ENCODE measurements at places on chromosomes 1 and 21.

GRCh38 chr1:21687081-21687529 is 17.9 kb upstream of the RAP1GAP start:
- no peaks in the 10 kb centered on the region for H3K36me3 ChIP-seq
- H3K27me3 ChIP-seq = no peaks in the 10 kb centered on the region
- no peaks in the 10 kb centered on the region for H3K4me1 ChIP-seq
- no peak overlapping the region for H3K4me3 ChIP-seq

GRCh38 chr1:222464841-222465210 is 83.1 kb downstream of the HHIPL2 start:
- H3K27me3 ChIP-seq = no peaks in the 10 kb centered on the region
- H3K36me3 ChIP-seq = no peaks in the 10 kb centered on the region
- peaks cover 2% of the 10 kb centered on the region for H3K4me1 ChIP-seq
- DNase-seq = peak; percentile 31

GRCh38 chr1:202987922-202988583 is 19.1 kb upstream of the TMEM183A start:
- H3K4me1 ChIP-seq = no peaks in the 10 kb centered on the region
- no peaks in the 10 kb centered on the region for H3K36me3 ChIP-seq
- no peak for DNase-seq
- no peak overlapping the region for H3K27ac ChIP-seq

- H3K36me3 ChIP-seq = no peaks in the 10 kb centered on the region
- H3K27me3 ChIP-seq = no peaks in the 10 kb centered on the region
- H3K4me3 ChIP-seq = no peak overlapping the region
- H3K27ac ChIP-seq = no peak overlapping the region
- peaks cover 7% of the 10 kb centered on the region for H3K4me1 ChIP-seq
These were observed 6.5 kb downstream of the RNF11 start for GRCh38 chr1:51242546-51242945.

DNA sequence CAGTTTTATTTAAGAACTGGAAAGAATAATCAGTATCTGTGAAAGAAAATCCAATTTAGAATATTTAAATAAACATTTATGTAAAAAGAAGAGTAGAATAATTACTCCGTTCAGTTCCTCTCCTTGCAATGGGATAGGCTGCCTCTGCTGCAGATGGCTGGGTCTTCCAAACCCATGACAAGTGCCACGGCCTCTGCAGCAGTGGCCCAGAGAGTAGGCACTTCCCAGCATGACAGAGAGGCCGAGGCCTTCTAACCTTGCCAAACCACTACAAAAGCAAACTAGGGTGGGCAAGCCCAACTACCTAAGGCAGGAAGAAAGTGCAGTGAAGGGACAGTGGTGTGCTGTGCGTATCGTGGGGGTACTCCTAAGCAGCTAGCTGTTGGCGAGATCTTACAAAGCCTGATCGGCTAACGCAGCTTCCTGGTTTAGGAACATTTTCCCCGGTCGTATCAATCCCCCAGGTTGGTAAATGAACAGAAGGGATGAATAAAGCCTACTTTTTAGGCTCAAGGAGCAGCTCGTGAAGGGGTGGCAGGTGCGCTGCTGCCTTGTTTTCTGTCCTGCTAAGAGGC is 14.5 kb downstream of the ICMT start:
- no peak overlapping the region for H3K27ac ChIP-seq
- no peak overlapping the region for H3K4me3 ChIP-seq
- H3K36me3 ChIP-seq = no peaks in the 10 kb centered on the region
- no peaks in the 10 kb centered on the region for H3K27me3 ChIP-seq
- H3K4me1 ChIP-seq = no peaks in the 10 kb centered on the region

GRCh38 chr1:106721790-106722189 is 334.7 kb upstream of the PRMT6 start:
- no peaks in the 10 kb centered on the region for H3K36me3 ChIP-seq
- no peak overlapping the region for H3K27ac ChIP-seq
- DNase-seq = no peak
- no peaks in the 10 kb centered on the region for H3K27me3 ChIP-seq
- H3K4me3 ChIP-seq = no peak overlapping the region
- H3K4me1 ChIP-seq = no peaks in the 10 kb centered on the region

GRCh38 chr1:166258017-166258416 is 91.2 kb upstream of the FAM78B start:
- no peak overlapping the region for H3K4me3 ChIP-seq
- no peak for DNase-seq
- no peaks in the 10 kb centered on the region for H3K4me1 ChIP-seq
- H3K36me3 ChIP-seq = no peaks in the 10 kb centered on the region
- H3K27me3 ChIP-seq = no peaks in the 10 kb centered on the region

DNA sequence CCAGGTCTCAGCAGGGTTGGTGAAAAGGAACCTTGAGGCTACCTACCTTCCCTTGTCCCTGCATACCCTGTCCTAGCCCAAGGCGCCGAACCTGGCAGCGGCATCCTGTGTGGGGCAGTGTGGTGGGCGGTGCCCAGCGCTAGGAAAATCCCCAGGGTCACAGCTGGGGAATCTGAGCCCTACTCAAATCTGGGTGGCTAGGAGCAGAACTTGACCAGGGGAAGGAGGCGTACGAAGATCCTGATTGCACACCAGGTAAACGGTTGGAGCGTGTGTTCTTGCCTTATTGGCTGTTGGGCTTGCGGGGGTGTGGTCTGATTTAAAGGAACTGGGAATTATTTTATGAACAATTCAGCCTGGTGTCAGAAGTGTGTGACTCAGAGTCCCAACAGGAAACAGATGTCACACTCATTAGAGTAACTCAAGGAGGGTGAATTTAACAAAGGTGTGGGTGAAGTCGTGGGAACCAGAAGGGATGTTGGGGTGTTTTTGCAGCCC is 118.6 kb downstream of the LRIG2 start:
- no peaks in the 10 kb centered on the region for H3K36me3 ChIP-seq
- H3K27me3 ChIP-seq = no peaks in the 10 kb centered on the region
- H3K4me3 ChIP-seq = no peak overlapping the region
- H3K27ac ChIP-seq = no peak overlapping the region

GRCh38 chr1:58710190-58711085 is 10.6 kb upstream of the MYSM1 start:
- no peak overlapping the region for H3K4me3 ChIP-seq
- DNase-seq = no peak

DNA sequence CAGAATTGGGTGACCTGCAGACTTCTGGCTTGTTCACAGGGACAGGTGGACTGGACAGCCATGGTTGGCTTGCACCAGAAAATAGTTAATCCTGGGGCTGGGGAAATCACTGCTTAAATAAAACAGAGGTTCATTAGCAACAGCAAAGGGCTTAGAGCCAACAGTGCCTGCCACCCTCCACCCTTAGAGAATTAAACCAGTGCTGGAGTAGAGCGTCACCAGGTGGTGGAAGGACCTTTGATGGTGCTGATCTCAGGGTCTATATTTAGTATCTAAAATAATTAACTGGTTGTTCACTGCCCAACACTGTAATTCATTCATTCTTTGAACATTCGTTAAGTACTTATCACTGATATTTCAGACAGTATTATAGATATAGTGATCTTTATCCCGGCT is 34.7 kb upstream of the PDE9A start:
- H3K36me3 ChIP-seq = no peaks in the 10 kb centered on the region
- DNase-seq = no peak
- H3K27ac ChIP-seq = no peak overlapping the region
- no peak overlapping the region for H3K4me3 ChIP-seq

- DNase-seq = no peak
- no peak overlapping the region for H3K4me3 ChIP-seq
- H3K27ac ChIP-seq = no peak overlapping the region
- no peaks in the 10 kb centered on the region for H3K36me3 ChIP-seq
These were observed 480.1 kb downstream of the PTBP2 start for GRCh38 chr1:97201641-97202040.

- peaks cover 20% of the 10 kb centered on the region for H3K4me1 ChIP-seq
- peak overlapping the region; percentile 92 for H3K27ac ChIP-seq
These were observed 106.7 kb downstream of the SLC45A1 start for GRCh38 chr1:8424539-8425116.

GRCh38 chr1:77888781-77889642 is 588 bp downstream of the NEXN start:
- peak overlapping the region; percentile 88 for H3K4me3 ChIP-seq
- H3K27ac ChIP-seq = peak overlapping the region; percentile 93
- no peaks in the 10 kb centered on the region for H3K27me3 ChIP-seq
- H3K36me3 ChIP-seq = no peaks in the 10 kb centered on the region
- H3K4me1 ChIP-seq = no peaks in the 10 kb centered on the region

GRCh38 chr1:160877221-160877620 is 7.8 kb downstream of the ITLN1 start:
- no peak overlapping the region for H3K4me3 ChIP-seq
- H3K4me1 ChIP-seq = peaks cover 5% of the 10 kb centered on the region
- no peak overlapping the region for H3K27ac ChIP-seq
- no peaks in the 10 kb centered on the region for H3K27me3 ChIP-seq
- DNase-seq = no peak

DNA sequence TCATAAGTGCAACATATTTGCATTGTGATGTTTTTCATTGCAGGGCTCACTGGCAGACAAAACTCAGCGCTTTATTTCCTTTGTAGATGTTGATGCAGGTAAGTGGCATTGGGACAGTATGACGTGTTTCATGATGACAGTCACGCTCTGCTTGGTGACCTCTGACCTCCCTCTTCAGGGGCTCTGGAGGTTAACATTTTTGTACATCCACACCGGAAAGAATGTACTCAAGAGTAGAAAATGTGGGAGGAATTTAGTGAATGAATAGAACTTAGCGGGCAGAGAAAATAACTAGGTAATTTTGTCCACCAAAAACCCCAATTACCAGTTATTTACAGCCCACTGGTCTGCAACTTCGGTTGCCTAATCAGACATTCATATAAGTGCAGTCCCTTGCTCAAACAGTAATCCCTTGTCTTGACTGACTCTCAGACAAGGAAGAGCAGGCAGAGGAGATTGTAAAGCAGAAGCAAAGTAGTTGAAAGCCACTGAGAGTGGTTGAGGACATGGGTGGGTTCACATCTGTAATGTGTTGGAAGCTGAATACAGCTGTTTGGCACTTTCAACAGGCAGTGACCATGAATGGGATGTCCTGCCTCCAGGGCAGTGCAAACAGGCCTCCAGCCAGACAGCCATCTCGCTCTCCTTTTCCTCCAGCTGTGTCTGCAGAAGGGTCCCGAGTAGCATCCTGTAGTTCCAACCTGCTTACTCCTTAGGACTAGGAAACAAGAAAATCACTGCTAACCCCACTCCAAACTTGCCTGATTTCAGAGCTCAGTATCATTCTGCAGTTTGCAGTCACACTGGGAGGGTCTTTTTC is 188.9 kb downstream of the NRIP1 start:
- no peak overlapping the region for H3K4me3 ChIP-seq
- no peaks in the 10 kb centered on the region for H3K27me3 ChIP-seq
- peaks cover 2% of the 10 kb centered on the region for H3K4me1 ChIP-seq
- no peak overlapping the region for H3K27ac ChIP-seq

GRCh38 chr1:149923626-149924025 is 4.0 kb downstream of the SF3B4 start:
- H3K27me3 ChIP-seq = no peaks in the 10 kb centered on the region
- DNase-seq = no peak
- no peak overlapping the region for H3K4me3 ChIP-seq
- H3K4me1 ChIP-seq = peaks cover 16% of the 10 kb centered on the region
- no peak overlapping the region for H3K27ac ChIP-seq

DNA sequence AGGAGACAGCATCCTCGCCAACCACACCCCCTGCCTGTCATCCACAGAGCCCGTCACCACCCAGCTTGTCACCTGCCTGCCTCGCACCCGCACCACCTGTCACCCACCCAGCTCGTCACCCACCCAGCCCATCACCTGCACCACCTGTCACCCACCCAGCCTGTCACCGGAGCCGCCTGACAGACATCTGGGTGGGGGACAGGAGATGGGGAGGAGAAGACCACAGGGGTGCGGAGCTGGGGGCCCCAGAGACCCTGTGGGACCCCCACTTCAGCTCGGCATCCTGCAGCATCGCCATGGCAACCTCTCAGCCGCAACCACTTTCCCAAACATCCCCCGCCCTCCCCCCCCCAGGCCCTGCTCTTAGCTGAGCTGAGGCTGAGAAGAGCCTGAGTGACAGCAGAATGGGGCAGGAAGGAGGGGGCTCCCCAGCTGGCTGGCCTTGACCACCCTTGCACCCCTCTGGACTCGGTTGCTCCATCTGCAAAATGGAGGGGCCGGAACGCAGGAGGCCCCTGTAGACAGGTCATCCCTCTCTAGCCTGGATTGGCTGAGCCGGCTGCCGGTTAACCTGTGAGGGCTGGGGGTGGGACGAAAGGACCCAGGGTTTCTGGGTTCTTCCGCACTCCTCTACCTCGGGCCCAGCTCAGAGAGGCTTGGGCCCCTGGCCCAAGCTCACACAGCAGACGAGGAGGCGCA is 11.6 kb downstream of the AHDC1 start:
- no peaks in the 10 kb centered on the region for H3K27me3 ChIP-seq
- H3K4me1 ChIP-seq = peaks cover 75% of the 10 kb centered on the region
- H3K27ac ChIP-seq = peak overlapping the region; percentile 71
- H3K4me3 ChIP-seq = no peak overlapping the region
- no peaks in the 10 kb centered on the region for H3K36me3 ChIP-seq
- DNase-seq = no peak

DNA sequence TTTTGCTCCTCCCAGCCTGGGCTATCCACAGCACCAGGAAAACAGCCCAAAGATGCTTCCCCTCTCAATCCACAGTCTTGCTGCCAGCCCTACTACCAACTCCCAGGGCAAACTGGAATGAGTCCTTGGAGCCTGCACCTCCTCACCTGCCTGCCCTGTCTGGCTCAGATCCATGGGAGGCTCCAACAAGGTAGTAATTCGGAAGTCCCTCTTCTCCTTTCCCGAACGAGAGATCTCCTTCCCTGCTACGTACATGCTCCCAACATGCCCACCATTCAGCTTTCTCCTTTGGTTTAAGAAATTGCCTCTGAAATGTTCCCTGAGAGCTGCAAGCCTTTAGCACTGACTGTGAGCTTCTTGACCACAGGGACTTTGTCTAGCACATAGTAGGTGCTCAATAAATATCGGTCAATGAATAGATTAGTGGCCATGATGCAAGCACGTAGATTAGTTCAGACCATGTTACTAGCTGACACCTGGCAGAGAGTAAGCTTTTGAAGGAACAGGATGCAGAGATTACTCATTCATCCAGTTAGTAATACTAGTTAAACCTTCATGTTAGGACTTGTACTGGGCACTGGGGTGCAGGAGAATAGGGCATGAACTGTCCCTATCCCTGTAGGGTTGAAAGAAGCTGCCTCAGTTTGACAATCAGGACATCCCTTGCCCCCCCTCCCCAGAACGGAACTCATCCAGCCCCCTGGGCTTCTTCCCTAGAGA is 80.1 kb downstream of the DISP3 start:
- no peak overlapping the region for H3K4me3 ChIP-seq
- no peaks in the 10 kb centered on the region for H3K4me1 ChIP-seq
- H3K36me3 ChIP-seq = no peaks in the 10 kb centered on the region
- no peak for DNase-seq
- no peak overlapping the region for H3K27ac ChIP-seq

- no peaks in the 10 kb centered on the region for H3K36me3 ChIP-seq
- H3K4me1 ChIP-seq = peaks cover 4% of the 10 kb centered on the region
- H3K4me3 ChIP-seq = no peak overlapping the region
These were observed 45.4 kb downstream of the SLC45A1 start for GRCh38 chr1:8363186-8363766.

DNA sequence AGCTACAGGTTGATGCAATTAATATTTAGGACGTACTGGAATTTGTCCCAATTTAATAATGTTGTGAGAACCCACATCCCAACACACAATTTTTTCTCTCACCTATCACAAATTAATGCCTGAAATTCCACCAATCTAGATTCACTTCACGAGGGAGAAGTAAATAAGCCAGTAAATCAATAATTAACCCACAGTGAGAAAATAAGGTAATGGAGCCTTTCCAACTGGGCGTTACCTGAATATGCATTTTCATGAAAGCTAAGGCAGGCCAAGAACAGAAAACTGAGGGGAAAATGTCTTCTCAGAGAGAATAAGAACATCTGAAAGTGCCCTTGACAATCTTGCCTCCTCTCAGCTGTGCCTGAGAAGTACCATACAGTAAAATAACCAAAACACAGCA is 240.8 kb upstream of the NR5A2 start:
- H3K4me1 ChIP-seq = no peaks in the 10 kb centered on the region
- H3K36me3 ChIP-seq = no peaks in the 10 kb centered on the region
- H3K27me3 ChIP-seq = no peaks in the 10 kb centered on the region
- no peak overlapping the region for H3K4me3 ChIP-seq
- DNase-seq = no peak
